Endothelial cell (in vitro differentiated cells): ENCODE measurements at places on chromosomes 5 and 9.

DNA sequence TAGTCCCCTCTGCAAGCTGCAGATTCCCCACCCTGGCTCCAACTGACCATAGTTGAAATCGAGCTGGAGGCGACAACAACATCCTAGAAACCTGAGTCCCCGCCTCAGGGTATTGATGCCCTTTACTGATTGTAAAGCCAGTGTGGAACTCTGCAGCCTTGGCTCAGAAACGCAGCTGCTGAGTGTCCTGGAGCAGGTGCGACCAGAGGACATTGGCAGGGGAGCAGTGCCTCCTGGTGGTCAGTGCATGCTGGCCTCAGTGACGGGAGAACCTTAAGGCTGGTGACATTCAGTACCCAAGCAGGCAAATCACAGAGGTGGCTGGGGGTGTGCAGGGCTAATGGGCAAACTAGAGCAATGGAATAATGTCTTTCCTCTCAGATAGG, 20.4 kb upstream of the ZNF354B start:
- peak; percentile 43 for DNase-seq

GRCh38 chr5:96634881-96635280, 27.3 kb upstream of the CAST start:
- no peak for DNase-seq

DNA sequence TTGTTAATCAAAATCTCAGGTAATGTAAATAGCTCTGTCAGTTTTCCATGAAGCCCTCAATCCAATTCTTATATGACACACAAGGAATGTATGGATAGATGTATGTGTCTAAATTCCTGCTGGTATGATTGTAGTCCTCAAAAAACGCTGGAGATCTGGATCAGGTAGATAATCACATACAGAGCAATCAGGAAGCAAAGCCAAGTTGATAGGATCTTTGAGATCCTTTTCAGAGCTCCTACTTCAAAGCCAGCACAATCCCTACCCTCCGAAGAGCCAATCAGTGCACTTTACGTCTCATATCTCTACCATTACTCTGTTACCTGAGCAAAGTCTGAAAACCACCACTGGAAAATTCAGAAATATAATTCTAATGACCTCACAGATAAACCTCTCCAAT, 27.4 kb downstream of the TYRP1 start:
- DNase-seq = no peak

- DNase-seq = peak; percentile 41
Observed at GRCh38 chr5:13976867-13977830, 32.7 kb upstream of the DNAH5 start.

DNA sequence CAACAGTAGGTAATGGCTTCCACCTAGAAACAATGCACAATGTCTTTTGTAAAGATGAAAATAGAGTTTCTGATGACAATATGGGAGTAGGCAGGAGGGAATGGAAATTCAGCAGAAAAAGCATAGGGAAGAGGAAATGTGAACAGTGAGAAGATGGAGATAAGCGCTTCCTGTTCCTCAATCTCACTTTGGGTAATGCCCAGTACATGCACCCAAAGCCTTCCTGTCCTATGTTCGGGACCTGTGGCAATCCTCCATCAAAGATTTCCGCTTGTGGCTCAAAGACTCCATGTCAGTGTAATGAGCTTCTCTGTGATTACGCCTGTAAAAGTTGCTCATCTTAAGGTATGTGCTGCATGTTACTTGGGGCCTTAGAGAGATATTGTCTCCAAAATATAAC, 2.7 kb downstream of the UGT3A1 start:
- DNase-seq = no peak

- no peak for DNase-seq
Observed at GRCh38 chr5:81698813-81699212, 52.1 kb downstream of the SSBP2 start.

DNA sequence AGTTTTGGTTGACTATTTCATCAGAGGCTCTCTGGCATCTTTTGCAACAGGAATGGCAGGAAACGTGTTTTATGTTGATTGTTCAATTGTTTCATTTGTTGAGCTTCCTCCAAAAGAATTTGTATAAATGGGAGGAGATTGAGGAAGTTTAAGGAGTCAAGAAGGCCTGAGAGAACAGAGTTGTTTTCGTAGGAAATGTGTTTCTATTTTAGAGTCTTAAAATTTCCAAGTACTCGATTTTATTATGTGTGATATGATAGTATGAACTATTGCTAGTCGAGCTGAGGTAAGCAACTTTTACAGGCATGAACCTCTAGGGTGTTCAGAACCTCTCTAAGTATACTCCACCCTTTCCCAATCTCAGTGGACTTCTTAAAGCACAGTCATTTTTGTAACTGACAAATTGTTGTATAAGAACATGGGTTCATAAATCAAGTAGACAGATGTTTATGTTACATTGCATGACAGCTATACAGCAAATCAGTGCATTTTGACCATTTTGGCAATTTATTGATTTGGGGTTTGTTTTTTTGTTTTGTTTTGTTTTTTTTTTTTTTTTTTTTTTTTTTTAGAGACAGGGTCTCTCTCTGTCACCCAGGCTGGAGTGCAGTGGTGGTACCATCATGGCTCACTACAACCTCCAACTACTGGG, 47.4 kb downstream of the POLK start:
- no peak for DNase-seq

- no peak for DNase-seq
Observed at GRCh38 chr5:58011301-58011700, 448.6 kb downstream of the PLK2 start.

DNA sequence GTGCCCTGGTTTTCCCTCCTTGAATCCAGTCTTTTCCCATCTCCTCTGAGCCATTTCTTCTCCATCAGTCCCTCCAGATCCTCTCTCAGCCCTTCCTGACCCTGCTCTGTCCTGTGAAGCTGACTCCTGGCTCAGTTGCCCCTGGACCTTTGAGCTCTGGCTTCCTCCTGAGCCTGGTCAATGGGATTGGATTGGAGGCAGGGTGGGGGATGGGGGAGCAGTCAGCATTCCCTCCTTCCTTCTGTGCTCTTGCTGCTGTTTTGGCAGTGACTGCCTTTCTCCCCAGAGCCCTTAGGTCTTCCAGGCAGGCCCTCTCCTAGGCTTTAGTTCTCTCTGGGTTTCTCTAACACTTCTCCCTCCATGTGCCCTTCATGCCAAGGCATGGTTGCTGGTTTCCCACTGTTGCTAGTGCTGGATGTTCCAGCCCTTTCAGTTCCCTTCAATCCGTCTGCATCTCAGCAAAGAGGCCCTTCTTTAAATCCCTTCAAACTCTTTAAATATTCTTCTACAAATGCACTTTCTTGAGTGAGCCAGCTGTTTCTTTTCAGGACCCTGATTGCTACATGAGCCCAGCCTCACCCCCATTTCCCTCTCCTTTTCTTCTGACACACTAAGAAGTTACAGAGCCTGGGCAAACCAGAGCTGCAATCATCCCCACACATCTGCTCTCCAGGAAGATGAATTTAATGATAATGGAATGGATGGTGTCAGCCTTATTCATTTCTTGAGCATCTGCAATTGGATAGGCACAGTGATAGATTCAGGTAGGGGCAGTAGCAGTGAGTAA, 2.2 kb downstream of the TNFSF15 start:
- DNase-seq = no peak

- no peak for DNase-seq
Observed at GRCh38 chr9:87516926-87517290, 19.2 kb downstream of the DAPK1 start.

- no peak for DNase-seq
Observed at GRCh38 chr9:120507936-120508510, 71.9 kb downstream of the CDK5RAP2 start.

- no peak for DNase-seq
Observed at GRCh38 chr9:134283111-134283515, 43.1 kb upstream of the RXRA start.

GRCh38 chr5:317086-317811, 4.3 kb upstream of the AHRR start:
- DNase-seq = peak; percentile 79

- DNase-seq = no peak
Observed at GRCh38 chr5:140236891-140237598, 62.1 kb downstream of the CYSTM1 start.
